Sciatic nerve (tissue), 2 donors: ENCODE measurements at places on chromosomes 4 and X.

GRCh38 chr4:142091085-142091513, 454.7 kb downstream of the IL15 start:
- no peak for DNase-seq

- DNase-seq = no peak
Observed at GRCh38 chr4:113004655-113005054, 44.8 kb upstream of the ANK2 start.

- no peak for DNase-seq
Observed at GRCh38 chrX:48933757-48934156, 14.9 kb upstream of the PIM2 start.

- DNase-seq = no peak
Observed at GRCh38 chr4:71195924-71196323, 142.9 kb upstream of the SLC4A4 start.

DNA sequence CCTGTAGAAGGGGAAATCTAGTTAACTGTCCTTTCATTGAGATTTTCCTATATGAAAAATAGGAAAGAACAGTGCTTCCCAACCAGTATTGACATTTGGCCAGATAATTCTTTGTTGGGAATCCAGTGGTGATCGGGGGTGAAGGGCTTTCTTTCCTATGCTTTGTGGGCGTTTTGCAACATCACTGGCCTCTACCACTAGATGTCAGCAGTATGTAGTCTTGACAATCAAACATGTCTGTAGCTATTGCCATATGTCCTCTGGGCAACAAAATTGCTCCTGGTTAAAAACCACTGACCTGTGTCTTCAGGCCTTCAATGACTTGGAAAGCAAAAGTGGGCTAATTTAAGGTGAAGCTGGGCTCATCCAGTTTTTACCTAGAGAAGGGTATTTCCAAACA, 658.5 kb downstream of the DACH2 start:
- DNase-seq = no peak

DNA sequence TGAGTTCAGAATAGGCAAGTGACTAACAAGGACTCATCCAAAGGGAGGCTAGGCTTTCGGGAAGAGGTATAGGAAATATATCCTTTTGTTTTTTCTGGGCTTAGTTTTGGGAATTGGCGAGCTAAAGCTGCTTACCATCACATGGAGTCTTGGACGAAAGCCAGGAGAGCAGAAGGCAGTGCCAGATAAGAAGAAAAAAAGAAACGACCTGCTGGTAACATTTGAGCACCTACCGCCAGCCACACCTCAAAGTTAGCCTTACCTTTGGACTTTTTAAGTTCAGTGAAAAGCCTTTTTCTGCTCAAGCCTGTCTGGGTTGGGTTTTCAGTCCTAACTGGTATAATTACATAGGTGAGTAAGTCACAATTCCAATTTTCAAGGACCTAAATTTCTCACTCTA, 85.1 kb upstream of the LCORL start:
- no peak for DNase-seq

GRCh38 chrX:107676559-107677378, 48.5 kb downstream of the PRPS1 start:
- peak; percentile 89 for DNase-seq

GRCh38 chrX:119190831-119191230, 45.3 kb upstream of the PGRMC1 start:
- no peak for DNase-seq

DNA sequence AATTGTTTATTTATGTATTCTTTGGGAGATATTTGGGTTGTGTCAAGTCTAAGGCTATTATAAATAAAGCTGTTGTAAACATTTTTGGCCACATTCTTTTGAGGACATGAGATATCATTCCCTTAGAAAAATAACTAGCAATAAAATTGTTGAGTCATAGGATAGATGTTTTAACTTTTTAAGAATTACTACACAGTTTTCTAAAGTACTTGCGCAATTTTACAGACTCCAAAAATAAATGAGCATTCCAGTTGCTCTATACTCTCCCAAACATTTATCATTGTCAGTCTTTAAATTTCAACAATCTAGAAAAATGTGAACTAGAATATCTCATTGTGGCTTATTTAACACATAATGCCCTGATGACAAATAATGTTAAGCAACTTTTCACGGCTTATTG, 189.1 kb upstream of the ADGRL3 start:
- no peak for DNase-seq

GRCh38 chrX:147342197-147342596, 527.7 kb upstream of the CXorf51A start:
- no peak for DNase-seq

GRCh38 chr4:151407466-151408379, 1.3 kb upstream of the FHIP1A start:
- DNase-seq = peak; percentile 62

DNA sequence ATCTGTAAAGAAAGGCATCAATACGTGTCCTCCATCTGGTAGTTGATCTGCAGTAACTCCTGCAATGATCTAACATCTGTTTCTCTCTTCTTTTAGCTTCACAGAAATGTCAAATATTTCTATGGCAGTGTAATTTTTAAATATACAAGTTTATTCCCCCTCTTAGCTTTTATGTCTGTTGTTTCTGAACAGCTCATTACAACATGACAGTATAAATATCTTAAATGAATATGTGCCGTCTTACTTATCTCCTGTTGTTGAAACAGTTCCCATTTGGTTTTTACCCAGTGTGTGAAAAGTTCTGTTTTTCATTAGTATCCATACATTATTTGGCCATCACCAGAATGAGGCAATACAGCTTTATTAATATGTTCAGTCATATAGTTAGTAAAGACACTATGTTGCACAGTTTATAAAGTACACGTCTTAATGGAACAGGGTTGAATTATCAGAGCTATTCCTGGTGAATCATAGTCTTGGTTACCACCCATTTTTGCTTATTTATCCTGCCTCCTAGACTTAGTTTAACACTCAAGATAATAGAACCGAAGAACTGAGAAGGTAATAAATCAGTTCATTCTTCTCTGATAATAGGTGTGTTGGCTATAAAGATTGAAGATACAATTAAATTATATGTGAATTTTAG, 321.6 kb downstream of the TENM3 start:
- no peak for DNase-seq

DNA sequence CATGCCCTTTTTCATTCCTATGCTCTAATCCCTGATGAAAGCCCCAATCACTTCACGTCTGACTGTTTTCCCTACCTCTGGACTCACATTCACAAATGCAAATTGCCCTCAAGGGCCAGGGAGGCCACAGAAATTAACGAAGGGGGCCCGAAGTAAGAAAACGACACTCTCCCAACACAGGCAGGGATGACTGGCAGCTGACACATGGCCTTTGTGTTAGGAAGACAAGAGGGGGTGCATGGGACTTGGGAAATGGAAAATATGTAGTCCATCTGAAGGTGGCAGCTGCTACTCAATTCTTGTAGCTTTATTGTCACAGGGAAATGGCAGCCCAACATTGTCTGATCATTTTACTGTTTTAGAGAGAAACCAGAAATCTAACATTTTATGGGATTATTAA, 12.3 kb upstream of the SPARCL1 start:
- no peak for DNase-seq

DNA sequence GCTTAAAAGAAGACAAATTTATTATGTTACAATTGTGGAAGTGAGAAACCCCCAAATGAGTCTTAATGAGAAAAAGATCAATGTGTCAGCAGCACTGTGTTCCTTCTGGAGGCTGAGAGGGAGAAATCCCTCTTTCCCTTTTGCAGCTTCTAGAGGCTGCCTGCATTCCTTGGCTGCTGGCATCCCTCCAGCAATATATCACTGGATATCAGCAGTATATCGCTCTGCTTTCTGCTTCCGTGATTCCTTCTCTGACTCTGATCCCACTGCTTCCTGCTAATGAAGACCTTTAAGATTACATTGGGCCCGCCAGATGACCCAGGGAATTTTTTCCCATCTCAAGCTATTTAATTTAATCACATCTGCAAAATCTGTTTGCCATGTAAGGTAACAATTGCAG, 1008.0 kb downstream of the RAPGEF2 start:
- DNase-seq = no peak

DNA sequence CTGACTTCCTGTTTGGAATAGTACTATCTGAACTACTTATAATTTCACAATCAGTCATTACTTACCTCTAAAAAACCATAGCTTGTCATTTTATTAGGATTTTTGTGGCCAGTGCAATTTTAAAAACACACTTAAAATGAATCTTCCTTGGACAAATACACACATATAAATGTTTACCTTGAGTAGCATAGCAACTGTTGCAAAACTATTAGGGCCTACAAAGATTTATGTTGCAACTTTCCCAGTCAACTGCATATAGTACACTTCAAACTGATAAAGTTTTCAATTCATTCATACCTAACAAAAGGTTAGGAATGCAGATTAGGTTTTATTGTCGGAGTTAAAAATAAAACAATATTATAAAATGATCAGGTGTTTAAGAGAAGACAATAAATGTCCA, 193.0 kb downstream of the PDGFC start:
- DNase-seq = no peak

DNA sequence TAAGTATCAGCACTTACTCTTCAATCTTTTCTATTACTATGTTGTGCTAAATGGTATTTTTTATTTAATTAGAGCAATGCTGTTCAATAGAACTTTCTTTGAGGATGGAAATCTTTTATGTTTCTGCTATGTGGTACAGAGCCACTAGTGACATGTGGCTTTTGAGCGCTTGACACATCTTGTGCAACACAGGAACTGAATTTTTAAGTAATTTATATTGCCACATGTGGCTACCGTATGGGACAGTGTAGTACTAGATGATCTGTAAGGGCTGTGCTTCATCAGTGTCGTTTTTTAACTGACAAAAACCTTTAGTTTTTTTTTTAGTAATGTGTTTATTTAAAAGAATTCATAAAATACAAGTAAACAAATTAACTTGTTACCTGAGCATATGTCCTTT, 22.4 kb downstream of the HPRT1 start:
- DNase-seq = no peak

GRCh38 chr4:163482190-163482589, 8.6 kb upstream of the TKTL2 start:
- DNase-seq = no peak

DNA sequence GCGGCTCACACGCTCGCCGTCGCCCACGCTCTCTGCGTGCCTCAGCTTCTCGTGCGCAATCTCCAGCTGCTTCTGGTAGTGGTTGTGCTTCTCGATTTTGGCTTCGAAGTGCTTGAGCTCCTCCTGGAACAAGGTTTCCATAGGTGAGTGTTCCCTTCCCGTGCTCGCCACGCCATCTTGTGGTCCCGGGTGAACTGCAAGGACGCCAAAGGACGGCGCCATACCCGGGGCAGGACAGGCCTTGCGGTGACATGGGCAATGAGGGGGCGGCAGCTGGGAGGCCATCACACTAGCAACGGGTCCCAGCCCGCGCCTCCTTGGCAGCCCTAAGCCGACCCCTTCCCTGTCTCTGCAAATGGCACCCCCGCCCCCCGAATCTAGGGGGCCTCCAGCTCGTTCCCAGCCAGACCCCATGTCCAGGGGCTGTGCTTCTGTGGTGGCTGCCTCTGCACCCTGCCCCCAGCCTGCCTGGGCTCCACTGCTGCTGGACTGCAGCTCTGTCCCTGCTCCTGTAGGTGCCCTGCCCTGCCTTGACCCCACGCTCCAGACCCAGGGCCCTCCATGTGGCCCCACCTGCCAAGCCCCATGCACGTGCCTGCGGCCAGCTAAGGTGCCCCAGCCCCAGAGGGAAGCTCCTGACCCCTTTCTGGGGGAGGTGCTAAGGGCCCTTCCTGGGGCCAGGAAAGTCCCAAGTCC, 17.3 kb downstream of the LRPAP1 start:
- no peak for DNase-seq

DNA sequence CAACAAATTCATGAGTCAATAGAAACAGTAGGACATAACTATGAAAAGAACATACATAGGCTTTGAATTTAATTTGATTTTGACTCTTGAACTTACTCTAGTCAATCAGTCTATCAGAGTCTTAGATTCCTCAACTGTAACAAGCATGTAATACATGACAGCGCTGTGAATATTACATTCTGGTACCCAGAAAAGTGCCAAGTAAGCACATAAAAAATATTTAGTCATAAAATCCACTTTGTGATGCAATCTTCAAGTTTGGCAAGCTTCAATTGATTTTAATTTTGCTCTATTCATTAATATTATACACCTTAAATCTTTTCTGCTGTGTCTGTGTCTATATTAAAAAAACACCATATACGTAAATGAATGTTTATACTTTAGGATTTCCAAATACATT, 483.3 kb downstream of the PRR32 start:
- DNase-seq = no peak

- DNase-seq = no peak
Observed at GRCh38 chr4:47704693-47705325, 133.1 kb downstream of the CORIN start.

- no peak for DNase-seq
Observed at GRCh38 chrX:44106864-44107263, 133.7 kb upstream of the NDP start.

DNA sequence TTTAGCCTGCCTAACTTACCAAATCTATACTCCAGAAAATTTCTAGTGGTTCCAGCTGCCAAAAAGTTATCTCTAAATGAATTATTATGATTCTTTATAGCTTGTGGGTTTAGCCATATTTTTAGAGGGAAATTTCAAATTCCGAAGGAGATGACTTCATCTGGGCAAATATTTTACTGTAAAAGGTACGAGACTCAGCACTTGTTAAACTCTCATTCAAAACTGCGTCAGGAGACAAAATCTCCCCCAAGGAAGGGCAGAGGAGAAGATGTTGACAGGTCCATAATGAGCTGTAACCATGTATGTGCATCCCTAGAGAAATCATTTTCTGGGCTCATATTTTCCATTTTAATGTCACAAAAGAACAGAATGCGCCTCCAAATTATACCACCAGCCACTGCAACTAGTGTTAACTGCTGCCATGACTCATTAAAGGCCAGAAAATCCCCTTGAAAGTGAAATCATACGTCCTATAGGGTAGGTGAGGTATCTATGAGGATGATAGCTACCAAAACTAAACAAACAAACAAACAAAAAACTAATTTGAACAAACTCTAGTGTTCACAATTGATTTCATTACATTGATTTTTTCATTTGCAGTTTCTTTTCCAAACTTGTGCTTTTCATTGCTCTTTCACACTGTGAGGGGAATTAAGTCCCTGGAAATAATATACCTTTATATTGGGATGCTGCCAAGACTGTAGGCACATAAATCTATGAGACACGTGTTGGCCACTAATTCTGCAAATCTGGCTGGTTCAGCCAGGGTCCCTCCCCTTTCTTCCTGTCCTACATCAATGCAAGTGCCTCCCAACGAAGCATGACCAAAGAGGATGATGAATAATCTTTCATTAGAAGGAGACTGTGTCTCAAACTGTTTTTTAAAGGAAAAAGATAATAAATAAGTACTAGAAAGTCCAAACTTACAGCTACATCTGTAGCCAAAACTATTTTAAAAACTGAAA, 85.8 kb downstream of the ARHGAP6 start:
- no peak for DNase-seq

GRCh38 chr4:23234018-23234417, 541.3 kb downstream of the GBA3 start:
- DNase-seq = no peak
